ENCODE measurements at places on chromosomes 16 and 17.

DNA sequence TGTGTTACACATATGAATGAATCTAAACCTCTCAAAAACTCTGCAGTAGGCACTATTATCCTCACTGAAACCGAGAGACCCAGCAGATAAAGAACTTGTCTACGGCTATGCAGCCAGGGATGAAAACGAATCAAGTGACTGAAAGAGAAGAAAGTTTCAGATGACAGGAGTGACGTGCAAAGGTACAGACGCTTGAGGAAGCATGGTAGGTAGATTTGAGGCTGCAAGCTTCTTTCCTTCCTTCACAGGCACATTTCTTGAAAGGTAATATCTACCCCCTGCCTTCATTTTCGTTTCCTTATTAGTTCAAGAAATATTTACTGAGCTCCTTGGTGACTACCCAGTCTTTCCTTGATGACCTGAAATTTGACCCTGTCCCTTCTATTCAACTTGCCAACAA lies 211.5 kb upstream of the AXIN2 start:
- no peak for DNase-seq

DNA sequence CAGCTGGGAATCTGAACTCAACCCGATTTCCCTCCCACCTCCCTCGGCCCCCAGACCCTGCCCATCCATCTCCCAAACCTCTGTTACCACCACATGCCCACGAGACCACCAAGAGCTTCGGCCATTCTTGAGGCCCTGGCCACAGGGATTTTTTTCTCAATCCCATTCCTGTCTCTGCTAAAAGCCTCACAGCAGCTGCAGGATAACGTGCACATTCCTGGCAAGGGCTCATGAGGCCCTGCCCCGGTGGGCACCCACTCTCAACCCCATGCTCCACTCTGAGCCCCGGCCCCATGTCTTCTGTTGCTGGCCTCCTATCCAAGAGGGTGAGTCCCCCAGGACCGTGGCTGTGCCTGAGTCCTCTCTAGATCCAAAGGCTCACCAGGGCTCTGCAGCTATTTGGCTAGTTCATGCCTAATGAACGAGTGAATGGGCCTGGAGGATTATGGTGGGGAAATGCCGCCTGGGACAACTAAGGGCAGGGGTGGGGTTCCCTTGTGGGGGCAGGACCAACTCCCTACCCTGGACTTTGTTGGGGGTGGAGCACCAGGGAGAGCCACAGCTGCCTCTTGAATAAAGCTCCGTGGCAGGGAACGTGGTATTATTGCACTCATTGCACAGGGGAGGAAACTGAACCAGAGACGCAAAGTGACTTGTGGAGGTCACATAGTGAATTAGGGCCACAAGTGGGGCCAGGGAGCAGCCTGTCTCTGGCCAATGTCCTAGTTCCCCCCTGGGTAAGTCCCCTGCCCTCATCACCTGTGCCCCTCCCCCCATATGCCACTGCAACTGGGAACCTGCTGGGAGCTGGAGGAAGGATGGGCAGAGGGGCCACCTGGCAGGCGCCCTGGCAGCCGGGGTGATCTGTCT lies 113.8 kb upstream of the SMURF2 start:
- DNase-seq, result no peak

DNA sequence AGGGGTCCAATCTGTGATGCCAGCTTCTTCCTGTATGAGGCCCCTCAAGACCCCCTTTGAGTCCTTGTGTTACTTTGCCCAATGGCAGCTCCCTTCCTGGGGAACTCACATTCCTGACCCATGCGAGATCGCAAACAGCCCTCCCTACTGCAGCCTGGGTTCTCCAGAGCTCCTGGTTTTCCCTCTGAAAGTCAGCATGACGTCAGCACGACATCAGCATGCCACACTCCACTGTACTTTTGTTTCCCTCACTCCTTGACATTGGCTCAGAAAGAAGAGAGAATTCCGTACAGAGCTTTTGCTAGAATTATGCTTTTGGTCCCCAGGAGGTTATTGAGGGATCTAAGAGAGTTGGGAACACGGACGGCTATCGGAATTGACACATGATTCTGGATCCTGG lies 168.1 kb upstream of the PIRT start:
- no peak for DNase-seq

- peak; percentile 39 for DNase-seq
These were observed at the start of gene TK2 for GRCh38 chr16:66549284-66550131. TK2 (minus strand) TSS chr16:66550122; CDS start chr16:66550061, 61 bp downstream.

GRCh38 chr16:9595393-9595792 lies 503.9 kb downstream of the HAPSTR1 start:
- DNase-seq, result no peak
